ENCODE measurements at places on chromosomes 1 and 21.
A peak's percentile ranks its signal among the peaks of the same experiment; 100 is the strongest.

GRCh38 chr1:63731117-63732043 is 42.4 kb upstream of the ROR1 start:
- DNase-seq, result no peak

DNA sequence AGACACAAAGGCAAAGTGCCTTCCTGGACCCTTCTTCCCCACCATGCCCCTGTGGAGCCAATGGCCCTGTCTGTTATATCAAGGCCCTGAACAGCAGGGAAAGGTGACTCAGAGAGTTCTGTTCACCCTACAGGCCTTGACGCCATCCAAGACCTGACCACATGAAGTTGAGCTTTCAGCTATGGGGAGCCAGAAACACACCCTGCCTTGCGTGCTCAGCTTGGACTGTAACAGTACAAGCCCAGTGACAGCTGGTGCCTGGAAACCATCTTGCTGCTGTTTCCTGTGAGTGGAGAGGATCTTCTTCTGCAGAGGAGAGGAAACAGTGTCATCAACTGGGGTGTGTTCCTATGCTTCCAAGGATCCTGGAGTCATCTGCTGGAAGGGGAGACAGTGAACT is 165.0 kb upstream of the IRF2BP2 start:
- no peak for DNase-seq

GRCh38 chr1:209446356-209446755 is 137.2 kb upstream of the CAMK1G start:
- DNase-seq, result no peak

GRCh38 chr1:157782931-157783330 is 6.0 kb upstream of the FCRL2 start:
- no peak for DNase-seq

DNA sequence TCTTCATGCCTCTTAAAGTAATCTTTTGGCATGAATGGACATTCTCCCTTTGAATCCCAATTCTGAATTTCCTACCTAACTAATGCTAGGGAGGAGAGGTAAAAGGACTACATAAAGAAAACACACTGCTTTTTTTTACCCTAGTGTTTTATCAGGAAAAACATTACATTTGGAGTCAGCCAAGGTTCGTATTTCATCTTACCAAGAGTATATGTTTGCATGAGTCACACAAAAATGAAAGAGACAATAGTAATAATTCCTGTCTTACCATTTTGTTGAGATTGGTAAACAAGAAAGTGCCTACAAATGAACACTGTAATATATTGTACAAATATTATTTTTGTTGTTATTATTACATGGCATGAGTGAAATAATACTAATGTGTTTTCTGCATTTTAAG is 112.9 kb upstream of the WARS2 start:
- no peak for DNase-seq

- DNase-seq, result no peak
These were observed 6.1 kb upstream of the CELSR2 start for GRCh38 chr1:109243221-109243620.

- DNase-seq, result no peak
These were observed 151.3 kb downstream of the RUNX1 start for GRCh38 chr21:34897828-34898227.

GRCh38 chr1:179447489-179447888 is 81.7 kb downstream of the AXDND1 start:
- no peak for DNase-seq

DNA sequence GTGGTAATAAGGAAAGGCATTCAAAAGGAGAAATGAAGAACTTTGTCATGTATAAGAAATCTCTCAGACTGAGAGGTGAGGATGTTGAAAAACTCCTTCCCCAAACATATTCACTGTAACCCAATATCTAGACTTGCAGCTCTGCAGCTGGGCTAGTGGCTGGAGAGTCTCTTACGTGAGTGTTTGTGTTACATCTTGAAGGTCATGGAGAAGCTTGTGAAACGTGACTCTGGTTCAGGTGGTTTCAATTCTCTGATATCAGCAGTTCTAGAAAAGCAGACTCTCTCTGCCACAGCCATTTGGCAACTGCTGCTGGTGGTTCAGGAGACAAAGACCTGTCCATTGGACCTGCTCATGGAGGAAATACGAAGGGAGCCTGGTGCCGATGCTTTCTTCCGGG is 55.0 kb upstream of the EPHA8 start:
- no peak for DNase-seq

DNA sequence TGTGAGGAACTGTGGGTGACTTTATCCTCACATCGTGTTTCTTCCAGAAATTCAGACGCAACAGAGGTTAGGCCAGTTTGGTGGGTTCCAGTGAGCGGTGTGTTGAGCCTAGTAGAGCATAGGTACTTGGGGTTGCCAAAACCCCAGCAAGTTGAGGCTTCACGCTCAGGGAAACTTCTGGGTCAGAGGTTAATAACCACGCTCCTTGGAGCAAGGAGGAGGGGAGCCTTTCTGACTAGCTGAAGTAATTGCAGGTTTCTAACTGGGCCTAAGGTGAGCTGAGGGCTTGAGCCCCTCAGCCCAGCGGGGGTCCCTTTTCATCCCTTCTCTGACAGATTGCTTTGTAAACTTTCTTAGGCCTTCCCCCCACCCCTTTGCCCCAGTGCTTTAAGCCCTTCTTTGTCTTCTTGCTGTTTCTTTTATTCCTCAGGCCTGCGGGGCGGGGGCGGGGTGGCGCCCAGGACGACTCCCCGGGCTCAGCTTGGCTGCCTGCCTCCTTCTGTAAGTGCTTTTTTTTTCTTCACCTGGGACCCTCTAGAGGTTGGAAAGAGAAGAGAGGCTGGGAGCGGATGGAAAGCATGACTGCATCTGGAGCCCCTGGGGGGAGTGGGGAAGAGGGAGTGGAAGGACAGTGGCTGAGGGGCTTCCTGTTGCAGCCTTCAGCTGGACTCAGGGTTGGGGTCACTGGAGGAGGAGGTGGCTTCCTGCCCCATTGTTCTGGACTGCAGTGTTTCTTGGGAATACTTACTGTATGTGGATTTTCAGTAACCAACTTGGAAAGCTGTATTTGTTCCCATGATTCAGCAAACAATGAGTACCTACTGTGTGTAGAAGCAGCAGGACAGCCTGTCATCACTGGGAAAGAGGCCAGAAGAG is 1.3 kb upstream of the ZNF436 start:
- DNase-seq, result no peak

DNA sequence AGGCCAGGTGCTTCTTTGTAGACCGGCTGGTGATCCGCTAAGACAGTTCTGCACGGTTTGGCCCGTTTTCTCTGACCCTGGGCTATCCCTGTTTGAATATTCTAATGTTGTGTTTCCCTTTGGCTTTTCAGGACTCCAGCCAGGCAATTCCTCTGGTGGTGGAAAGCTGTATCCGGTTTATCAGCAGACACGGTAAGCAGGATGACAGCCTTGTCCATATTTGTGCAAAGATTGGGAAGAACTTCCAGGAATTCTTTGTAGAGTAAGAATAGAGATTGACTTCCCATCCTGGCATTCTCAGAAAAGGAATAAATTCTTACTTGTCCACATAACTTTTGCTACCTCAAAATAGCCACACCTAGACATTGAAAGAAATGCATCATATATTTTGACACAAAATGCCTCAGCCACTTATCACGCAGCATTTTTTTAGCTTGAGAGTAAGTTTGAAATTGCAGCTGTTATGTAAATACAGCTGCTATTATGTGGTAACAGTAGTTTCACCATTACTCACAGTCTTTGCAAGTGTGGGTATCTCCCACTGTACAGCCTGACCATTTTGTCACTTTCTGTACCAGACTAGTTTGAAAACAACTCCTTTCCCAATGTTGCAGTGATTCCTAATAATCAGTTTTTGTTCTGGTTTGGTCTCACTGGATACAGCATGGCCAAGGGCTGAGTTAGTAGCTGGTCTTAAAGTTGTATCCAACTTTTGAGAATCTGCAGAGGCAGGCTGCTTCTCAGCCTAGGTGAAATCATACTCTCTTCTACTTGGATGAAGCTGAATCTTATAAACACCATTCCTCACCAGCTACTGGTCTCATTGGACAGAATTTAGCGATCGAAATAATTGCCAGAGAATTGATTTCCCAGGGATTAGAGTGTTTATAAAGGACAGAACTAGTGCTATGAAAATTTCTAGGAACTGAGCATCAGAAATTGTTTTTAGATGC is 40.0 kb upstream of the IKBKE start:
- DNase-seq, result no peak

DNA sequence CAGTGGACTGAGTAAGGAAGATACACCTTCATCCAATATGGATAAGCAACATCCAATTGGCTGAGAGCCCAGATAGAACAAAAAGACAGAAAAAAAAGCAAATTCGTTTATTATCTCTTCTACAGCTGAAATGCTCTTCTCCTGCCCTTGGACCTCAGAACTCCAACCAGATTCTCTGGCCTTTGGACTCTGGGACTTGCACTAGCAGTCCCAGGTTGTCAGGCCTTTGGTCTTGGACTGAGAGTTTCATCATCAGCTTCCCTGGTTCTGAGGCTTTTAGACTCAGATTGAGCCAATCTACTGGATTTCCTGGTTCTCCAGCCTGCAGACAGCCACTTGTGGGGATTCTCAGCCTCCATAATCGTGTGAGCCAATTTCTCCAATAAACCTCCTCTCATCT is 926.8 kb downstream of the PLA2G4A start:
- DNase-seq, result no peak

- DNase-seq, result no peak
These were observed 14.5 kb downstream of the AXDND1 start for GRCh38 chr1:179380299-179380698.

DNA sequence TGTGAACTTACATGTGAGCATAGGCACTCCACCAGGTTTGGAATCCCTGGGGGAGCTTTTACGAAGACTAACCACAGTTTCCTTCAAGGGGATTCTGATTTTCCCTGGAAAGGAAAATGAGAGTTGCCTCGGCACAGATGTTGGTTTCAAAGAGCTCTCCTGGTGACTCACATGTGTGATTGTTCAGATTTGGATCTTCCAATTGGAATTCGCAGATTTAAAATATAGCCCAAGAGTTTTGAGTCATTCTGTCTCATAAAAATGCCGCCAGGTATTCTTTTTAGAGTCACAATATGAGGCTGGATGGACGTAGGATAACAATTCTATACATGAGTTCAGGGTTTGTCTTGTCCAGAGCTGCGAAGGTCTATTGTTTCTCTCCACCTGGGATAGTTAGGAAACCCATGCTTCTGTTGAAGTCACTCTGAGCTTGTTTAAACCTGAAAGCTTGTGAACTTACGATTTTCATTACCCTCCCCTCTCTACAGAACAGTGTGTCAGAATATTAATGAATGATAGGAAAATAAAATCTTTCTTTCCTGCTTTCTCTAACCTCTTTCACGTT is 64.9 kb downstream of the TGFB2 start:
- DNase-seq, result no peak

DNA sequence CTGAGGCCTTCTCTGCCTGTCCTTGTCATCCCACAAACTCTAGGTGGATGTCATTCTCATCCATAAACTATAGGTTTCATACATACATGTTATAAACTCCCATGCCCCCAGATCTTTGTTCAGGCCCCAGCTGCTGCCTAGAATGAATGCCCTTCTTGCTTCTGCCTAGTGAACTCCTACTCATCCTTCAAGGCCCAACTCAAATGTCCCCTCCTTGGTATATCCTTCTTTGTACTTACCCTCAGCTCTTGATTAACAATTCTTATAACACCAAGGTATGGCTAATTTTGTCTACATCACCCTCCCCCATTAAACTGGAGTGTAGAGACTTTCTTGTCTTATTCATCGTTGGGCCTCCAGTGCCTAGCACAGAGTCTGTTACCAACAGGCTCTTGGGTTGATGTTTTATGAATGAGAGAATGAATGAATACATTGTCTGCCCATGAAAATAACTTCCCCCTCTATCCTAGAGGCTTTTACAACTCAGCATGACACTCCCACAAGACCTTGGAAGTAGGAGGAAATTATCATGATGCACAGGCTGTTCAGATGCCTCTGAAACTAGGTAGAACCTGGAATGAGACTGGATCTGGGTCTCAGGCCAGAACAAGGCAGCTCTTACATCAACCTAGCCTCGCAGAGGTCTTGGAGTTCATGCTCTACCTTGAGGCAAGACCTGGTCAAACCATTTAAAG is 26.9 kb downstream of the EPHB2 start:
- no peak for DNase-seq

DNA sequence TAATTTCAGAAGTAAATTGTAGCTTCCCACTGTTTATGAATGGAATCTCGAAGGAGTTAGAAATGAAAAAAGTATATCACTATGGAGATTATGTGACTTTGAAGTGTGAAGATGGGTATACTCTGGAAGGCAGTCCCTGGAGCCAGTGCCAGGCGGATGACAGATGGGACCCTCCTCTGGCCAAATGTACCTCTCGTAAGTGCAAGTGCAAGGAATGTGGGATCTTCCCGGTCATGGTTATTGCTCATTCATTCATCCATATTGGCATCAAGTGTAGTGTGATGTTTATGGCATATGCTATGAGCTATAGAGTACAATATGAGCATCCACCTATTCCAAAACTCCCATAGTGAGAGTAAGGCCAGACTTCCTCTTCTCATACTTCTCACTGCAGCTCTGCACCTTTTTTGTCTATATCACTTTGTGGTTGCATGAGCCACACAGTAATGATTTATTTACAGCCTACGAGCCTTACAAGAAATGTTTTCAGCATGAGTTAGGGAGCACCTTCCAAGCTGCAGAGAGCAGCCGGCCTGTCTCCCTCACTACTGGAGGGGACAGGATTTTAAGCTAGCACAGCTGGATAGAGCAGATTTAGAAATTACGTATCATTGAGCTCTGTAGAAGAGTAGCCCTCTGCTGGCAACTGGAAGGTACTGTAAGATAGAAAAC is 24.9 kb upstream of the CR1L start:
- DNase-seq, result peak; percentile 2

DNA sequence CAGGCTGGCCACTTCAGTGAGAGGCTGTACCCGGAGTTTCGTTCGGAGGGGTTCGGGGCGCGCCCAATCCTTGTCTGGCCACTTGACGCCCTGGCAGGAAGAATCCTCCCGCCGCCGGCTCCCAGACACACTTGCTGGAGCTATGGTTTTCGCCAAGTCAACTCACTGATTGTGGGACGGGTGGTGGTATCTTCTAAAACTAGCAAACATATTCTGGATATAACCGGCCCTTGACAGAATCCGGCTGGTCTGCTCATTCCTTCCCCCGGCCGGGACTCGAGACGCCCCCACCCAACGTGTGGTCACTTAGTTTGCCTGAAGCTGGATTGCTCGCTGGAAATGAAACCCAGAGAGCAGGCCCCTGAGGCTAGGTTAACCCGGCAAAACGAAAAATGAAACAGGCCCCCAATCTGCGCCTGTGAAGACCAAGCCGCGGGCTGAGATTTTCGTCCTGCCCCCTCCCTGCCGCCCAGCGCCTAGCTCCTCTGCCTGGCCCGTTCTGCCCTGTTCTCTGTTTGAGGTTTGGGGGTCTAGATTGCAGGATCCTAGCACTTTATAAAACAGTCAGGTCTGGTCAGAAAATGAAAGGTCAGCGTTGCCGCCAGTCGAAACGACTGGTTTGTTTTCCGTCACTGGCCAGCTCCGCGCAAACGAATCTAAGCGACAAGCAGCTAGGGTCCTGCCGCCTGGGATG is 4.6 kb downstream of the GFI1 start:
- no peak for DNase-seq

- no peak for DNase-seq
These were observed 13.9 kb upstream of the PRMT2 start for GRCh38 chr21:46621457-46622182.

- no peak for DNase-seq
These were observed 161.4 kb downstream of the MAGI3 start for GRCh38 chr1:113551728-113552127.
